GM10248 (cell line): ENCODE measurements at places on chromosomes 1 and 21.

DNA sequence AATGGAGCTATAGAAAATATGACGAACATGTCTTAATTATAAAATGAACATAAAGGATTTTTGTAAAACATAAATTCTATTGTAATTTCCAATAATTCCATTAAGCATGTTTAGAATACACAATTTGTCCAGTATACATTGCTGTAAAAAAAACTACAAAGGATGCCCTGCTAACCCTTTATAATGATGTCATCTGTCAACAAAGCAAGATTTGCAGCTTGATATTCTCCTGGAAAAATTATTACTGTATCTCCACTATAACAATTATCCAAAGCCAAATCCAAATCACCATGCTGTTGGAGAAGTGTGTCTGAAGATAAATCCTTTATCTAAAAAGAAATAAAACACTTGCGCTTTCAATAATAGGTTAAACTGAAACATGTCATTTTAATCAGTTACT, 47.6 kb downstream of the SHCBP1L start:
- no peak for DNase-seq

DNA sequence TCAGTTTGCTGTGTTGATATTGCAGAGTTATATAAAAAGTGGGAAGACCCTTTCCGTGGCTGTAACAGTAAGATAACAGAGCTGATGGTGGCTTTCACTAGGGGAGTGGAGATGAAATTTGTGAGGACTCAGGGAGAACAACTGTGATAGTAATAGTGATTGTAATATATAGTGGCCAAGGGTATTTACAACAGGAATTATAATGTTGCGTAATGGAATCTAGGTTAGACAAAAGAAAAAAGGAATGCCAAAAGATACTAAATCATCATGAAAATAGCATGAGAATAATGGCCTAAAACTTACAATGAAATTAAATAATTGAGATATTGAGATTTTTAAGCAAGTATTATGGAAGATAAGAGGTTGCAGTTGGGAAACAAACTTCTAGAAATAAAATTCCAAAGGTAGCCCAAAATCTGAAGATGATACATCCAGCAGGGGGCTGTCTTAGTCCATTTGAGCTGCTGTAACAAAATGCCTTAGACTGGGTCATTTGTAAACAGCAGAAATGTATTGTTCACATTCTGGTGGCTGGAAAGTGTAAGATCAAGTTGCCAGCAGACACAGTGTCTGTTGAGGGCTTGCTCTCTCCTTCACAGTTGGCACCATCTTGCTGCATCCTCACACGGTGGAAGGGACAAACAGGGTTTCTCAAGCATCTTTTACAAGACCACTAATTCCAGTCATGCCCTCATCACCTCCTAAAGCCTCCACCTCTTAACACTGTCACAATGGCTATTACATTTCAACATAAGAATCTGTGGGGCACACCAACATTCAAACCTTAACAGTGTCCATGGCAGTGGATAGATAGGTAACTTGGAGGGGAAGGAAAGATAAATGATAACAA, 711.2 kb downstream of the MRPL39 start:
- DNase-seq = no peak

GRCh38 chr1:248906009-248906752, at the start of gene PGBD2:
Gene PGBD2, plus strand, starts transcription at chr1:248906235. Its CDS starts 7,628 bp downstream, at chr1:248913863.
- DNase-seq = peak; percentile 98

DNA sequence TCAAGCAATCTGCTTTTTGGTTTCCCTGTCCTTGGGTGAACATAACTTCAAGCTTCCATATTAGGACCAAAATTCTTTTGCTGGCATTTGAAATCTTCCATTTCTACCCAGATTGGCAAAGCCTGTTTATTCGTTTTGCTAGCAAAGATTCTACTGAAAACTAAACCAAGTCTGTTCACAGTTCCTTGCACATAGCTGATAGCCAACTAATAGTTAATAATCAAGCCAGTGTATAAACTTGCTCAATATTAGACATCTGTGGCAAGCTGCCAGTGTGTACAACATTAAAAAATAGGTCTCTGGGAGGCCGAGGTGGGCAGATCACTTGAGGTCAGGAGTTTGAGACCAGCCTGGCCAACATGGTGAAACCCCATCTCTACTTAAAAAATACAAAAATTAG, 6.3 kb downstream of the APP start:
- DNase-seq = no peak

- no peak for DNase-seq
Measured at GRCh38 chr1:156337888-156338179, 258 bp downstream of the CCT3 start.

- no peak for DNase-seq
Measured at GRCh38 chr1:18618546-18619466, 11.8 kb upstream of the PAX7 start.
